Renal cortical epithelial cell (primary cell): ENCODE measurements at places on chromosomes 3 and 15.

GRCh38 chr3:164208821-164209220 is 869.5 kb downstream of the SI start:
- no peak for DNase-seq

- no peak for DNase-seq
These were observed 119.1 kb downstream of the RASA2 start for GRCh38 chr3:141605883-141606282.

GRCh38 chr3:53921296-53921695 is 29.6 kb upstream of the SELENOK start:
- DNase-seq = peak; percentile 11

DNA sequence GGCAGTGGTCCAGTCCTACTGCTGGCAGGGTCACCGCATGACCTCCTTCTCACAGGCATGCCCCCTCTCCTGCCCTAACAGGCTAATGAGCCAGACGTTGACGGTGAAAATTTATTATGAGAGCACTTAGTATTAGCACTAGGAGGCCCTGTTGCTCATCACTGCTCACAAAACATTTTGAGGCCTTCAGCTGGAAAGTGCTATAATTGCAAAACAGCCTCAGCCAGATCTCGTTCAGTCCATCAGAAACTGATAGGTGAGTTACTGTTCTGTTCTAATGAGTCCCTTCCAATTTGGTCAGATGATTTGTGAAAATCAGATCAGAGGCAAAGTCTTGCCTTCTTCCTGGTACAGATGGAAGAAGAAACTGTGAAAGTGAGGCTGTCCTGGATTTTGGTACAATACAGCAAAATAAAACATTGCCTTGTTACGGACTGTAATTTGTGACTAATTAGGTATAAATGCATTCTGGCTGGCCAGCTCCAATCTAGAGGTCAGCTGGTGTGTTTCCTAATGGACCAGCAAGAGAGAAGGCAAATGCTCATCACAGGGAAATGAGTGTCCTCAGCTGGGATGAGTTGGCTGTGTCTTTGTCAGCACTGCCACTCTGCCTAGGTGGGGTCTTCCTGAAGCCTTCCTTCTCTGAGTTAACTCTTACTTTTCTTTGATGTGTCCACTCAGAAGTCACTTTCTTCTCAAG is 316.8 kb downstream of the CHST2 start:
- DNase-seq = peak; percentile 69

GRCh38 chr15:45714590-45715488 is 80.0 kb downstream of the SQOR start:
- DNase-seq = peak; percentile 46

DNA sequence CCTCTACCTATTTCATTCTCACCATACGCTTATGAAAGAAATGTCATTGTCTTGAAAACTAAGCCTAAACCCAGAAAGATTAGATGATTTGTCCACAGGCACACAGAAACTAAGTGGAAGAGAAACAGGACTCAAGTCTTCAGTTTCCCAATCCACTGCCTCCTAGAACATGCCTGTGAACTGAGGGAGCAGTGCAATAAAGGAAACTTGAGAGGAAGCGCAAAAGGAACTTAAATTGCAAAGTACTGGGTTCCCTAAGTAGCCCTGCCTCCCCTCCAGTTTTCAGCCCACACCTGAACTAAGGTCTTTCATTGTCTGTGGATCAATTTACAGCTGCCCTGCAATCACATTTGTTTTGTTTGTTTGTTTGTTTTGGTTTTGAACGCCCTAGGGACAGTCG is 56.7 kb upstream of the TSEN2 start:
- DNase-seq = no peak

DNA sequence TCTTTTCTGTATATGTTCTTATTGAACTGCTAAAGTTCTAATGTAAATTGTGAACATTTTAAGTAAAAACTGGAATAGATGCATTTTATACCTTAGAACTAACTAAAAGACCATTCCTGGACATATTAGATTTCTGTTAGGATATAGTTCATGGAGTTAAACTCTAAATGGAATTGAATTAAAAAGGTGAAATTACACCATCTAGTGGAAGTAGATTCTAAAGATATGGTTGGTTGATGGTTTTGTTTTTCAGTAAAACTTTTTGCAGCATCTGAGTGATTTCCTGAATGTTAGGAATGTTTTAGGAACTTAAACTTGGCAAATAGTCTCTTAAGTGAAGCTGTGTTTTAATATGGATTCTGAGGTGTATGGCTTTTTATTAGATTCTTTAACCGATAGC is 96.8 kb downstream of the SLMAP start:
- peak; percentile 64 for DNase-seq

GRCh38 chr3:105915524-105915923 is 46.7 kb upstream of the CBLB start:
- no peak for DNase-seq

- DNase-seq = peak; percentile 83
These were observed 432 bp upstream of the LPP start for GRCh38 chr3:188153437-188154013.

DNA sequence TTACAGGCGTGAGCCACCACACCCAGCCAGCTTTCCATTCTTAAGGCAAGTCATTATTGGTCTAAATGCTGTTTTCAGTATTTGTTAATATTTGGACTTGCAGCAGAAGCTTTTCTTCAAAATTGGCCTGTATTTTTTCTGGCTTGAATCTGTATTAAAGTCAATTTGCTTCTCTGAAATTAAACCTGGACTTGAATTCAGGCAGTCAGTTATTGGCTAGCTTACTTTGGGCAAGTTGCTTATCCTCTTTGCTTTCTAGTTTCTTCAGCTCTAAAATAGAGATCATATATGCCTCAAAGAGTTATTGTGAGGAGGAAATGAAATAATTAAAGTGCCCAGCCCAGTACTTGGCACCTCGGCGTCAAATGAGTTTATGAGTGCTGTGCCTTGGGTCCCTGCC is 17.3 kb downstream of the STARD9 start:
- DNase-seq = no peak

DNA sequence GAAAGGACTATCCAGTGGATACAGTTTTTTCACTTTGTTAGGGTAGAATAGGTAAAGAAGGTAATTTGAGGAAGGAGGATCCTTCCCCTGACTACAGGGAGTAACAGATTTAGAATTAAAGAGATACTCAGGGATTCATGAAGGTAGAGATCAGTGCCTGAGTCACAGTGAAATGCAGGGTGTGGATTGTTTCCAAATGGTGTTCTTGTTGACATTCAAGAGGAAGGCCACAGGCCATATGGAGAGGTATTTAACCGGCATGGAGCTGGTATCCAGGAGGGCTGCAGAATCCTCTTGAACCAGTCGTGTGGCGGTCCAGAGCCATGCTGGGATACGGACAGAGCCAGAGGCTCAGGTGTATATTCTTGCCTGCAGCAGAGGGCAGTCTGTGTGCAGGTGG is 28.2 kb downstream of the GYG1 start:
- no peak for DNase-seq

DNA sequence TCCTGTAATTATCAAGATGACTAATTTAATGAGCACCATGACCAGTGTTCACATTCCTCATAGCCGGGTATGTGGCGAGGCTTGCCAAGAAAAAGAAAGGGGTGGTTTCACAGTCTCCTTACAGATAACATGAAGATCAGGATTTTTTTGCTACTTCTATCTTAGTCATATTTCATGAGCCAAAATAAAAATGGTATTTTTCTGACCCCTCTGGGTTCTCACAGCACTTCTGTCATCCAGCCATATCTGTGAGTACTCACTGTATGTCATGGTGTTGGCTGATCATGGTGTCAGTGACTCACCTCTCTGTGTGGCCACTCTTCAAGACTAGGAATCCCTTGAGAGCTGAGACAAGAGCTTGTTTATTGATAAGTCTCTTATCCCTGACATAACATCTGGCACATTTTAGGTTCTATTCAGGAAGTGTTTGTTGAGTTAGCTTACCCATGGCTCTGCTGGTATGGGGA is 130.5 kb upstream of the LMCD1 start:
- DNase-seq = peak; percentile 56

- DNase-seq = no peak
These were observed 536.4 kb upstream of the UBE2E2 start for GRCh38 chr3:22666736-22667135.

DNA sequence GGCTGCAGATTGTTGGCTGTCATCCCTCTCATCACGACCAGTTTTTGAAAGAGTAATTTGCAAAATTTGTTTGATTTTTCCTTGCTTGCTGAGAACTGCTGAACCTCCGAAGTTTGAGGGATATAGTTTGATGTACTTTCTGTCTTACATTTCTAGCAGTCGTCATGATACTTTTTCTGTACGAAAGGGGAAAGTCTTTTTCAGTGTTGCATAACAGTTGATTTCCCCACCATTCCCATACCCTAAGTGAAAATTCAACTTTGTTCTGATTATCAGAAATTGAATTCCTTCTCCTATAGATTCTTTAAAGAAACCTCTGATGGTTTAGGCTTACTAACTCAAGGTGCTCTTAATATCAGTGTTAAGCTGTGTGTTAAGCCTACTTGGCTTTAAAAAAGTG is 1.6 kb downstream of the PDE8A start:
- no peak for DNase-seq

DNA sequence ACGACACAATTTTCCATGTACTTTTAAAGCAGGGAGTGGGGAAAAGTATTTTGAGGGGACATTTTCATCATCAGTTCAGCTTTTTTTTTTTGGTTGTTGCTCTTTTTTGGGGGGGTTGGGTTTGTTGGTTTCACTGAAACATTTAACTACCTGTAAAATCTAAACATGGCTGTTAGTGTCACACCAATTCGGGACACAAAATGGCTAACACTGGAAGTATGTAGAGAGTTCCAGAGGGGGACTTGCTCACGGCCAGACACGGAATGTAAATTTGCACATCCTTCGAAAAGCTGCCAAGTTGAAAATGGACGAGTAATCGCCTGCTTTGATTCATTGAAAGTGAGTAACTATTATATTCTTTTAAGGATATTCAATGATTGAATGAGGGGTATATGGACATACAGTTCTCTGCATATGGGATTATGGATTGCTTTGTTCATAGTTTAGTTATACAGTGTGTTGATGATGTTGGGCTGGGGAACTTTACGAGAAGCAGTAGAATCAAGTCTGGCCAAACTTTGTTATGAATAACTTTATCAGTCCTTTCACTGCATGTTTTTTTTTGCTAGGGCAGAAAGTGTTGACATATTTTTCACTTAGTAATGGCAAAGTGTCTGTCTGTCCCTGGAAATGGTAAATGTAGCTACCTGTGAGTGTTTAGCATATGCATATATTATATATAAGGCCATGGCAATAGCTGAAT is 31.5 kb downstream of the MBNL1 start:
- no peak for DNase-seq

DNA sequence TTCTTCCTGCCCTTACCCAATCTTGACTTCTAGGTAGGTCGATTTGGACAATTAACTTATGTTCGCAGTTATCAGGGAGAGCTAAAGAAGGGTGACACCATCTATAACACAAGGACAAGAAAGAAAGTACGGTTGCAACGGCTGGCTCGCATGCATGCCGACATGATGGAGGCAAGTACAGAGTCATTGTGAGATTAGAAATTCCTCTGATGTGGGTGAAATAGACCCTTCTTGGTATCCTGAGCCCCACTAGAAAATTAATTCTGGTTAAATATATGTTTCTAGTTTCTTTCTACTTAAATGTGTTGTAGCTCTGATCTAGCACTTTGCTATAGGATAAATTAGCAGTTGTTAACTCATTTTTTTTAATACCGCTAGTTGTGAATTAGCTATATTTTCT is 13.6 kb downstream of the LXN start:
- no peak for DNase-seq

DNA sequence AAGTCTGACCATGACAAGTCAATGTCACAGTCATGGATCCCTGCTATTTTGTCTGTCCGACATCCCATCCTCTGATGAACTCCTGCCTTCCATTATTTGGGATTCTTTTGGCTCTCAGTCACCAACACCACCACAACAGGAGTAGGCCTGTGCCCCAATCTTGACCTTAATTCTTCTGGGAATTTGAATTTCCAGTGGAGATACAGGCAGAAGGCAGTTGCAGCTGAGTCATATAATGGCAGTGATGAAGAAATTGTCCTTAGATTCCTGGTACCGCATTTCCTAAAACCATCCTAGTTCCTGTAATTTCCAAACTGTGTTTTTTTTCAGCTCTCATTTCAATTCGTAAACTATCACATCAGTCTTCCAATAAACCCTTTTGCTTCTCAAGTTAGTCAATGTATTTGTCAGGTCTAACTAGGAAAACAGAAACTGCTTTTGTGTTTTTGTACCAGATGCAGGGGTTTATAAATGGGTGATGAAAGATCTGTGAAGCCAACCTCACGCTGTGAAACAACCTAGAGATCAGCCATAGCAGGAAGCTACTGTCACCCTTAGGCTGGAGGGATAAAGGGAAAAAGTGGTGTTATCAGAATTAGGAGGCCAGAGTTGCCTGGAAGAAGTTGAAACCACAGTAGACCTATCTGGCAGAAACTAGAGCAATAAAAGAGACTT is 126.3 kb upstream of the TMEM108 start:
- peak; percentile 13 for DNase-seq

DNA sequence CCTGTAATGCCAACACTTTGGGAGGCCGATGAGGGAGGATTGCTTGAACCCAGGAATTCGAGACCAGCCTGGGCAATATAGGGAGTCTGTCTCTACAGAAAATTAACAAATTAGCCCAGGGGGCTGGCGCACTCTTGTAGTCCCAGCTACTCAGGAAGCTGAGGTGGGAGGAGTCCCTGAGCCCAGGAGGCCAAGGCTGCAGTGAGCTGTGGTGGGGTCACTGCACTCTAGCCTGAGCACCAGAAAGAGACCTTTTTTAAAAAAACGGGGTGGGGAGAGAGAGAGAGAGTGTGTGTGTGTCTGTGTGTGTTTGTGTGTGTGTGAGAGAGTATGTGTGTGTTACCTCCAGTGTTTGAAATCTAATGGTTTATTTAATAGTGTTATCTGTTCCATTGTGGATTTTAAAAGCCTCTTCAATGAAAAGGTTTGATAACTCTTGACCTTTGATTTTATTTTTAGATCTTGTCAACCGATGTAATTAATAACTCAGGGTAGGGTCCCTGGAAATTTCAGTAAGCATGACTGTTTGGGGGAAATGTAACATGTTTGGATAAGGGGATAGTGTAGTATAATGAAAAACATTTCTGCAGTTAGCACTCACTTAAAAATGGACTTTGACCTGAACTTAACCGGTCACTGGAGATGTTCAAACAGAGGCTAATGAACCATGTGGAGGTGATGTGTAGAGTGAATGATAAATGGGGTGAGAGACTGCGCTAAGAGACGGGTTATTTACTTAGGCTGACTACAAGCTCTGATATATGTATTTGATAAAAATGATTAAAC is 29.7 kb downstream of the LRCH3 start:
- peak; percentile 66 for DNase-seq

GRCh38 chr3:187321766-187322165 is 30.2 kb upstream of the MASP1 start:
- no peak for DNase-seq

GRCh38 chr15:67967871-67968431 is 86.2 kb upstream of the PIAS1 start:
- peak; percentile 31 for DNase-seq

- no peak for DNase-seq
These were observed 96.9 kb downstream of the VPS8 start for GRCh38 chr3:184908859-184909258.

- DNase-seq = peak; percentile 98
These were observed 65.2 kb downstream of the TPRA1 start for GRCh38 chr3:127525373-127525772.

GRCh38 chr15:62932436-62932835 is 110.1 kb upstream of the TPM1 start:
- DNase-seq = peak; percentile 43
